NCI-H446 (cell line): ENCODE measurements at places on chromosomes 6 and 20.

DNA sequence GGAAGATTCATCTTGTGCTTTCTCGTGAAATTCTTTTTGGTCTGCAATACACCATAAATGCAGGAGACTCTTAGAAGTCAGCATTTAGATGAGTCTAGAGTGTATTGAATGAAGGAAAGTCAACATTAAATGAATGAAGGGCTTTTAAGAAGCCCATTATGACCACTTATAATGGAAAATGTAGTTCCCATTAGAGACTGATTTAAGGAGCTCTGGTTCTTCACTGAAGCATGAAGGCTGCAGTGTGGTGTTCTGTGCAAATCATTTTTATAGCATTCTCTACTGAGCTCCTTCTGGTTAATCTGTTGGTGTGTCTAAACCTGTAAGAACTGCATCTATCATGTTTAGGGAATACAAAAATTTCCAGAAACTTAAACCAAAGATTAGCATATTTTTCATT, 19.7 kb downstream of the NCOA7 start:
- DNase-seq: no peak

DNA sequence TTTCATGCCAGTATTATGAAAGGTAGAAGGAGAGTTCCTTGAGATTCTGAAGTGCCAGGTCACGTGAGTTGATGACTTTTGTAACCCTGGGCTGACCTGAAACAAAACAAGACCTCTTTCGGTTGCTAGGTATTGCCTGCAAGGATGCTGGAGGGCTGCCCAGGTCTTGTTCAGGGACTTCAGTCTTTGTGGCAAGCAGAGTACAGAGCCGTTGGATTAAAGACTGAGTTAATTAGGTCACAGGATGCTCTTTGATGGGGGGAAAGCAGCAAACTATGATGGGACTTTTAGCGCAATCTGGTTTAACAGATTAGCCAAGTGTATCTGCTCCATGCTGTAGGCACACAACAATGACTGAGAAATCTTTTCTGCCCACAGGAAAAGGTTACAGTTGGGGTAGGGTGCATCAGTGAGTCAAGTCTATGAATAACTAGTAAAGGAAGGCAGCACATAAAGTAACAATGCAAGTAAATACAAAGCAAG, 12.8 kb upstream of the ELOVL5 start:
- DNase-seq: no peak

DNA sequence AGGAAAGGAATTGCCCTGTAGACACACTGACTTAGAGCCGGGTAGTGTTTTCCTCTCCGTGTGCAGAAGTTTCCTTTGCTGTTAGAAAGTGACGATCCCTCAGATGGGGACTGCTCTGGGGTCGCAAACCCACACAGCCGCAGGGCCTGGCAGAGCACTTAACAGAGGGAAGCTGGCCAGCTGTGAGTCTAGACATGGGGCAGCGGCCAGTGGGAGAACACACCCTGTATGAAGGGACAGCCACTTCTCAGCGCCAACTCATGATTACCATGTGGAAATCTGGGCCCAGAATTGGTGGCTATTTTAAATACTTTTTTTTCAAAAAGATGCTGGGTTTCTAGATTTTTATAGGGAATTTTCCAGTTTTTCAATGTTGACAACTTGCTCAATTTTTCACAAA, 39.4 kb downstream of the SLC9A8 start:
- DNase-seq: no peak

- no peak for DNase-seq
Measured at GRCh38 chr6:107563694-107564588, 74.0 kb downstream of the SOBP start.

DNA sequence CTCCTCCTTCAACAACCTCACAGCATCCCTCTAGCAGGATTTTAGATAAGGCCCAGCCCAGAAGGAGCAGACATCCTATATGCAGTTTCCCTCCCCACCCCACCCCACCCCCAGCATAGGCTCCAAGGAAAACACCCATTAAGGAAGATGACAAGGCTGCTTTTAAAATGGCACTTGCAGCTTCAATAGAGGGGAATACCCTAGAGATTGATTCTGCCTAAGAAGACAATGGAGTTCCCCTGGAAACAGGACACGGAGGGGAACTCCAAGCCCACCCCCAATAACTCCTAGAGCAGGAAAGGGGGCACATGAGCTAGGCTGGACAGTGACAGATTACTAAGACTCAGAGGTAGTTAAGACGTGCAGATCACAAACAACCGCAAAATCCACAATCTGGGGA, 34.7 kb downstream of the CPNE5 start:
- DNase-seq: no peak

GRCh38 chr6:24667378-24667803, 514 bp downstream of the ACOT13 start:
- no peak for DNase-seq

GRCh38 chr20:16027686-16028085, 545.6 kb downstream of the KIF16B start:
- no peak for DNase-seq

DNA sequence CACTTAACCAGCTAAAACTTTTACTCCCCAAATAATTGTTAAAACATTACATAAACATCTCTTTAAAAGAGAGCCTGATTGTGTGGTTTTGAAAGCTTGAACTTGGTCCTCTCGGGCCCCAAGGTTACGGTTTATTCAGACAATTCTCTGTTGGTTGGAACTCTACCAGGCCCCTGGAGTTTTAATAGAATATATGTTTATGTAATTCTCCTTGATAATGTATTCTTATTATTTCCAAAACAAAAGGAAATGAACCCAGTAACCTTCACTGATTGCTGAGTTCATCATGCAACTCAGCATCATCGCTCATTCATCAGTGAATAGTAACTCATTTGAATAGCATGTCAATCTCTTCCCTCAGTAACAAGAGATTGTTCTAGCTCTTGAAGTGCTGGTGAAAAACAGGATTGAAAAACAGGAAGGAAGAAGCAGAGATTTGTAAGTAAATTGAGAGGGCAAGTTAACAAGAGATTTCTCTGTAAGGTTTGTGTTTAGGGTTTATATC, 464.5 kb upstream of the MARCKS start:
- no peak for DNase-seq
